Breast epithelium (tissue), 4 donors: ENCODE measurements at places on chromosomes 7 and 10. TPM values are rescaled to one million over a fixed set of nuclear protein-coding genes. Genes with fewer than 3 reads are reported as not detected.

DNA sequence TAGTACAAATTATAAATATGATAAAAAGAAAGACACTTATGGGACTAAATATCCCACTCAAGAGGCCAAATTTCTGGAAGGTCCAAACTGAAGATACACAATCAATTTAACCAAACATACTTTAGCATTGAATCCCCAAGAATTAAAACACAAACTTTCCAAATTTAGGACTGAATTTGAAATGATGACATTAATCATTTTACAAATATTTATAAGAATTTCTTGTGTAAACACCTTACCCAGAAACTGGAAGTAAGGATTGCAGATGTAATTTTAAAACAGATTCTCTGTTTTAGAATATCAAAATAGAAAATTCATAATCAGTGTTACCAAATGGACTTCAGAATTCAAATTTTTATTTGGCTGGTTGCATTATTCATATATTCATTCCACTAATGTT lies 588.2 kb upstream of the KCND2 start:
- DNase-seq = no peak

- no peak for DNase-seq
These were observed 467 bp downstream of the MMRN2 start for GRCh38 chr10:86956848-86957448.

DNA sequence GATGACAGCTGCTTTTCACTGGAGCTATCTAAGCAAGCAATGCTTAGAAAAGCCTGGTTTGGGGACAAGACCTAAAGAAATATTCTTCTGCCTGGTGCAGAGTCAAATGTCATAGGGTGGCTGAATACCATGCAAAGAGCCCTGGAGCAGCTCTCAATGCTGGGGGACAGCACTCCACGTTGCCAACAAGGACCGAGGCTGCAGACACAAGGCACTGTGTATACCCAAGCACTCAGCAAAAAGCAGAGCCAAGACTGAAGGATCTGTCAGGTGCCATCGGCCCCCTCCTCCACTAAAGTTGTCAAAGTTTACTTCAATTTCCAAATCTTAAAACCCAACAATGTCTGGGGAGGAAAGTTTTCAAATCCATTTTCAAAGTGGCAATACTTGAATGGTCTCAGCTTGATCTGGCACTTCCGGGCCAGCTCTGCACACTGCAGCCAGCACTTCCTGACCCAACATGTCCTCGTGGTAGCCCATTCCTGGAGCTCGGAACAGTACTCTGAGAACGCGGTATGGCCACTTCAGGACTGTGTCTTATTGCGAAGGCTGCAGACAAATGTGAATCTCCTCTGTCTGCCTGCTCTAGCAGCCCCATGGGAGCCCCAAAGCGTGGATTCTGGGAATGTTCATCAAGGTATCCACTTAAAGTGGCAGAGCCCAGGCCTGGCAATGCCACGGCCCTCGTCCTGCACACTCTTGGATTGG lies 191.8 kb downstream of the TNS3 start:
- no peak for DNase-seq

GRCh38 chr7:102075126-102075525 lies 211.5 kb upstream of the SH2B2 start:
- peak; percentile 36 for DNase-seq

- DNase-seq = no peak
These were observed 582 bp downstream of the TPST1 start for GRCh38 chr7:66205741-66206090.

- no peak for DNase-seq
These were observed 17.1 kb downstream of the CDNF start for GRCh38 chr10:14820775-14821154.

DNA sequence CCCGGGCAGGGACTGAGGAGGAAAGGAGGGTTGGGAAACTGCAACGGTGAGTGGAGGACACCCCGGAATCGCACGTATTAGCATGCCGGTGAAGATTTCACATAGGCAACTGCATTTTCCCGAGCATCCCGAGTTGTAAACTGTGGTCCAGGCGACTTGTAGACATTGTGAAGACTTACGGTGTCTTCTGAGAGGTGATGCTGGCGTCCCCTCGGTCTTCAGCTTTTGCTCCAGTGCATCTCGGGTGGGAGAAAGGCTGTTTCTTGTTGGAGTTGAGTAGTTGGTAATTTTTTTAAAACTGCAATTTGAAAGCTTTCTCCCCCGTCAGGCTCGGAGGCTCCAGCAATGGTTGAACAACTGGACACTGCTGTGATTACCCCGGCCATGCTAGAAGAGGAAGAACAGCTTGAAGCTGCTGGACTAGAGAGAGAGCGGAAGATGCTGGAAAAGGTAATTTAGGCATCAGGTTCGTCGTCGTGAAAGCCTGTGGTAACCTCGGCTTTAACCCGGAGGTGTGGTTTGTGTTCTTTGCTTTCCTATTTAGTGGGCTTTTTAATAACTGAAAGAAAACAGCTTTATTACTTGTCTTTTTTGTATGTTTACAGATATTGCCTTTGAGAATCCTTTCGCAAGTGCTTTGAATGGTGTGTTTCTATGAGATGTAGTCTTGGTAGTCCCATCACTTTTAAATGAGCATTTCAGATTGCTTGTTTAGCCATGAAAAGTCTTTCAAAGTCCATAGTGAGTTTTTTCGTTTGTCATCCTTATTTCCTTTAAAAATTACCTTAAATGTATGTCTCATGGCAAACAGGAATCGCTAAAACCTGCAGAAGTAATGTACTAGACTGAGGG lies 687 bp downstream of the HELLS start:
- no peak for DNase-seq

DNA sequence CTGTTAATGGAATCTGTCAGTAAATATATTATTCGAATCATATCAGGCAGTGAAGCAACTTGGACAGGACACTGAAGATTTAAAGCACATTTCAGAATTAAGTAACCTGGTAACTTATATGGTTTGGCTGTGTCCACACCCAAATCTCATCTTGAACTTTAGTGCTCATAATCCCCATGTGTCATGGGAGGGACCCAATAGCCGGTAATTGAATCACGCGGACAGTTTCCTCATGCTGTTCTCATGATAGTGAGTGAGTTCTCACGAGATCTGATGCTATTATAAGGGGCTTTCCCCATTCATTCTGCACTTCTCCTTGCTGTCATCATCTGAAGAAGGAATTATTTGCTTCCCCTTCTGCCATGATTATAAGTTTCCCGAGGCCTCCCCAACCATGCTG lies 83.2 kb upstream of the COL1A2 start:
- DNase-seq = no peak

- no peak for DNase-seq
These were observed 58.1 kb downstream of the PRTFDC1 start for GRCh38 chr10:24894309-24894708.

- no peak for DNase-seq
These were observed 97.8 kb upstream of the PODXL start for GRCh38 chr7:131654249-131654558.

DNA sequence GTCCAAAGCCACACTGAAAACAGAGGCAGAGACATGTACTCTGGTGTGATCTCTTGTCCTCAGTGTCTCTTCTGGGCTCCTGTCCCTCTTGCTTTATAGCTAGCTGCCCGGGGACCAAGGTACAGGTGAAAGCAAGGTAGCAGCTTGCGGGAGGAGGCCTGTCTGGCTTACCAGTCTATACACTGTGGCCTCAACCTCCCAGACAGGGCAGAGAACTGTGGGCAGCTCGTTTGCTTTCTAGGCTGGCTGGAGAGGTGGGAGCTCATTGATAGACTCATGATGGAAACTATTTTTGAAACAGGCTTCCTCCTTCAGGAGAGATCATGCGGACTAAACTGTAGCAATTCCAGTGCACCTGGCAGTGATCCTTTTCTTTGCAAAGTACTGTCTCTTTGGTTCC lies 4.6 kb downstream of the CYREN start:
- DNase-seq = no peak

DNA sequence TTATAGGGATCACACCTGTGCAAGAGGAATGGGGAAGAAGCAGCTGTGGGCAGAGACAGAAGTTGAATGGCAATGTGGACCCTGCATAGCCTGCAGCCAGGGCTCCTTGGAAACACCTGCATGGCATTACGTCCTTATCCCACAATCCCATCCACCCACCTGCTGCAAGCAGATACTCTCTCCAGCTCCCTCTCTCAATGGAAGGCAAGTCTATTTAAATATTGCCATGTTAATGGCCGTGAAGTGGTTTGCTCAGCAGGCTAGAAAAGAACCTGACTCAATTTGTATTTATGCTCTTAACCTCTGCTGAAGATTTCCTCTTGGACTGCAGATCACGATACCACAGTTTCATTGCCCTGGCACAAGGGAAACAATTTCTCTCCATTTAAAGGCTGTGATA lies 417.0 kb downstream of the TYW1 start:
- no peak for DNase-seq

DNA sequence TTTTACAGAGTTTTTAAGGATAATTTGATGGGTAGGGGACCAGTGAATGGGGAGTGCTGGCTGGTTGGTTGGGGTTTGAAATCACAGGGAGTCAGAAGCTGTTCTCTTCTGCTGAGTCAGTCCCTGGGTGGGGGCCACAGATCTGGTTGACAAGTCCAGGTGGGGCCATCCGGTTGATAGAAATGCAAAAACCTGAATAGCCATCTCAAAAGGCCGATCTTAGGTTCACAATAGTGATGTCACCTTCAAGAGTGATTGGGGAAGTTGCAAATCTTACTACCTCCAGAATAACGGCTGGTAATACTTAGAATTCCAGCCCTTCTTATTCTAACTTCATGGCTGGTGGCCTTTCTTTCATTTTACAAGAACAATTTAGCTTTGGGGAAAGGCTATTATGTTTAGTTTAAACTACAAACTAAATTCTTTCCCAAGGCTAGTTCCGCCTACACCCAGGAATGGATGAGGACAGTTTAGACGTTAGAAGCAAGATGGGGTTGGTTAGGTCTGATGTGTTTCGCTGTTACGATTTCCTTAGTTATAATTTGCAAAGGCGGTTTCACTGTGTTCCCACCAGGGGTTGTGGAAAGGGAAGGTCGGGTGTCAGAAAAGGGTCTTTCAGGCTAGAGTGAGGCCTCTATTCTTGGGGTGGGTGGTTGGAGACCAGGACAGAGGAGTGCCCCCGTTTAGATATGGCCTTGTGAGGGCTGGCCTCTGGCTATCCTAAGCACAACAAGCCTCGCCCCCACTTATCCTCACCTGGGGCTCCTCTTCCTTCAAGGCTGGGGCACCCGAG lies 27.4 kb downstream of the IFT22 start:
- no peak for DNase-seq

- no peak for DNase-seq
These were observed 15.9 kb downstream of the ITPRIP start for GRCh38 chr10:104322416-104322782.

DNA sequence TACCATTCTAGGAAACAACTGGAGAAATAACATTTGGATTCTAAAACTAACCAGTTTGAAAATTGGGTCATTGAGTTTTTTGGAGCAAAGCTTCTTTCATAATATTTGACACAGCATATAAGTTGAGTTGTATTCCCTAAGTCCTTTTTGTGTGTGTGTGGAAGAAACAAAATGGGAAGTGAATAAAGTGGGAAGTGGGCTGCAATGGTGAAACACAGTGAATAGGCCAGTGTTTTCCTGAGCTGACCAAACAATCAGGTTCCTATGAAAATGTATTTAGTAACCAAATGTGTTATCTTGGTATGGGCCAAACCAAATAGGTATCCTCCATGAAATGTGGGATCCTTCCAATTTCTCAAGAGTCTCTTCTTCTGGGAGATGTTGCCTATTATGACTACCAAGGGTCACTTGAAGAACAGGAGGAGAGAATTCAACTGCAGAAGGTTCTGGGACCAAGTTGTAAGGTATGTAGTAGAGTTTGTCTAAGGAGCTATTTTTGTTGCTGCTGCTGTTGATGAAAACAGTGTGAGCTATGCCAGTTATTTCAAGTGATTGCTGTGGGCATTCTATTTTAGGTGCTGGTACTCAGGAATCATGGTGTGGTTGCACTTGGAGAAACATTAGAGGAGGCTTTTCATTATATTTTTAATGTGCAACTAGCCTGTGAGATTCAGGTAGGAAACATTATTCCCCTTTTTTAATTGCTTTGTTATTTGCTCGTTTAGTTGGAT lies 88.3 kb upstream of the MXI1 start:
- DNase-seq = no peak

DNA sequence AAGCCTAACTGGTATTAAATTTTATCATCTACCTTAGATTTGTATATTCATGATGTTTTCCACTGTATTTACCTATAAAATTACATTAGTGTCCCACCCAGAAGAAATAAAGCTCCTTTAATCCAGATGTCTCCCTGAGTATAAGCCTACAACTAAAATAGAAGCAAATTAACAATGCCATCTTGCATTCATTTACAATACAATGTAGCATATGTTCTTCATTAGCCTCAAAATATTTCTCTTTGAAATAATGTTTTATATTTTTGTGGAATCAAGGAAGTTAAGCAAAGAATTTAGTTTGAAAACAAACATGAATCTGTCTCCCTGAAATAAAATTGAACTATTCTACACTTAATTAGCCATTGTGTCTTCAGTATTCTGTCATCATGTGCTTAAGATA lies 112.3 kb downstream of the CACNA2D1 start:
- no peak for DNase-seq

DNA sequence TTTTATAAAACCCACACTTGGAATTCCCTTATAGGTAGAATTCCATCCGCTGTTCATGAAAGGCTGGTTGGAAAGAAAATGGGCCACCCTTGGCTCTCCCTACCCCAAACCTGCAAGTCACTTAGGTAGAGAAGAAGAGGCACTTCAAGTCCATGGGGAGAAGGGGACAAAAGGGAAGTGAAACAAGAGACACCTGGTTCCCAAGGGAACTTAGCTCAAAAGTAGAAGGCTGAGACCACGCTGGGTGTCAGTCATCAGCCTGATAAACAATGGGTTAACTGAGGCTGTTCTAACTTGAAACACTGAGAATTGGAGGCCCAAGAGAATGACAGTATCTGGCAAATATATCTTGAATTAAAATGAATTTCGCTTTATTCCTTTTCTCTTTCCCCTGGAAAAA lies 330.8 kb upstream of the NFE2L3 start:
- no peak for DNase-seq

- DNase-seq = no peak
These were observed 104.5 kb downstream of the NRCAM start for GRCh38 chr7:108351729-108352131.

DNA sequence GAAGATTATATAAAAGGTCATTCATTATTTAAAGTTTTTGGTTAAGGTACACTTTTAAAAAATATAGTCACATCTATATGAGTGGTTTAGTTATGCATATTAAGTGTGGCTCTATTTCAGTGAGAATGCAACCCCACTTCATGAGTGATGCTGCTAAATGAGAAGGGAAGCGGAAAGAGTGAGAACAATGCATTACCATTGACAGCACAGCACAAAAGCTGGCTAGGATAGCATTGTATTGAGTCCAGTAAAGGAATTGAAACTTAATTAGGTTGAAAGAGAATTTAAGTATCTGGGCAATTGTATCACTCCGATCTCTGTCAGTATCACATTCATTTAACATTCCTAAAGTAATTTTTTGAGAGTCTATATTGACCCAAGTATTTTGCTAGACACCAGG lies 13.2 kb downstream of the POM121L12 start:
- no peak for DNase-seq

OR13A1 gene
- total RNA-seq = not detected

SLC16A12 gene
- 3.4 TPM for total RNA-seq

ARID5B gene
- total RNA-seq = 89.5 TPM

C10orf95 gene
- not detected for total RNA-seq

TET1 gene
- 6.9 TPM for total RNA-seq
